ENCODE measurements at places on chromosomes 7 and 10.
A peak's percentile ranks its signal among the peaks of the same experiment; 100 is the strongest.

DNA sequence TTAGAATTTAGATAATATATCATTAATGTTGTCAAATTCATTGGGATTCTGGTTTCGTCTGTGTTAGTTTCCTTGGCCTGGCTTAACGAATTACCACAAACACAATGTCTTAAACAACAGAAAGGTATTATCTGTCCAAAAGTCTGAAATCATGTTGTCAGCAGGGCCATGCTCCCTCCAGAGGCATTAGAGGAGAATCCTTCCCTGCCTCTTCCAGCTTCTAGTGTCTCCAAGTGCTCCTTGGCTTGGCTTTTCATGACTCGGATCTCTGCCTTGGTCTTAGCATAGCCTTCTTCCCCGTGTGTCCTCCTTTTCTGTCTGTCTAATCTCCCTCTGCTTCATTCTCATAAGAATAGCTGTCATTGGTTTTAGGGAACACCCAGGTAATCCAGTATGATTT is 482.5 kb downstream of the SEMA3D start:
- DNase-seq = no peak

DNA sequence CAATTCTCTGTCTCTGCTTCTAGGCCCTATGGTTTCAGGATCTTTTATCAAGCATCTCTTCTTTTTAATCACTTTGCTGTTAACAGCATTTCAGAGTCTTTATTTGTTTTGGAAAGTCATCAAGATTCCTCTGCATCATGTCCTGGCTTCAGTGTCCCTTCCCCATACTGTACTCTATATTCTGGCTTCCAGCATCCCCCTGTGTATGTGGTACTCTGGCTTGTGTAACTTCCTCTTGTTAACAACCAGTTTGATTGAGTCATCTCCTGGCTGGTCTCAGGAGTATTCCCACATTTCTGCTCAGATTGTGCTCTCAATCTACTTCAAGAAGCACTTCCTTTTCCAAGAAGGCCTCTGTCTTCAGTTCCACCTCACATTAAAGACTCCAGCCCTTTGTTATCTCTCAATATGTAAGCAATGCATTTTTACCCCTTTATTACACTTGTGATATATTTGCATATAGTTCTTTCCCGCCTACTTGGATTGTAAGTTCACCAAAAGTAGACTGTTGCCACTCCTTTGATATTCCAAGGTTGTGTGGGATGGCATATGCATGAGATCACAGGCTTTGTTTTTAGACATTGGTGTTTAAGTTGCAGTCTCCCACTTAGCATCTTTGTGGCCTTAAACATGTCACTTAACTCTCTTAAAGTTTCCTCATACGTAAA is 15.1 kb upstream of the ATE1 start:
- DNase-seq = no peak

DNA sequence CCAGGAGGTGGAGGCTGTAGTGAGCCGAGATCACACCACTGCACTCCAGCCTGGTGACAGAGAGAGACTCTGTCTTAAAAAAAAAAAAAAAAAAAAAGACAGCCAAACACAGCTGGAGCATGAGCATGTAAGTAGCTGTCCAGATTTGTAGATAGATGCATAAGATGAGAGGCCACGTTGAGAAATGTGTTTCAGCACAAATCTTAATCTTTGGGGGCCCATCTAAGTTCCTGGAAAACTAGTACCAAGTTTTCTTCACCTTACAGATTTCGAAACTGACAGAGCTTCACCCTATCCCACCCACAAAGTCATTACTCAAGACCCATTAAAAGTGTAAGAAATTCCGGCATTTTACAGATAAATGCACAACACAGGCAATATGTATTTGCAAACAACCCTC is 208.2 kb downstream of the PARD3 start:
- DNase-seq = no peak

DNA sequence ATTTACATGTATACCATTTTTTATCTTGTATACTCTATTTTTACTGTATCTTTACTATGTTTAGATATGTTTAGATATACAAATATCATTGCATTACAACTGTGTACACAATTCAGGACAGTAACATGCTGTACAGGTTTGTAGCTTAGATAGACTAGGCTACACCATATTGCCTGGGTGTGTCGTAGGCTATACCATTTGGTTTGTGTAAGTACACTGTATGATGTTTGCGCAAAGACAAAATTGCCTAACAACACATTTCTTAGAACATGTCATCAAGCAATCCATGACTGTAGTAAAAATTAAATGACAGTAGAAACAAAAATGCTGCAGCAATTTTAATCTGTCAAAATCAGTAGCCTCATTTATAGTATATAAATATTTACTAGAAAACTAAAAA is 812.2 kb downstream of the GRM8 start:
- DNase-seq = no peak

GRCh38 chr7:139035586-139036353 is at the start of gene ZC3HAV1L:
Gene ZC3HAV1L (minus strand): TSS chr7:139036042. CDS start chr7:139036017, 25 bp downstream.
- peak; percentile 76 for DNase-seq

DNA sequence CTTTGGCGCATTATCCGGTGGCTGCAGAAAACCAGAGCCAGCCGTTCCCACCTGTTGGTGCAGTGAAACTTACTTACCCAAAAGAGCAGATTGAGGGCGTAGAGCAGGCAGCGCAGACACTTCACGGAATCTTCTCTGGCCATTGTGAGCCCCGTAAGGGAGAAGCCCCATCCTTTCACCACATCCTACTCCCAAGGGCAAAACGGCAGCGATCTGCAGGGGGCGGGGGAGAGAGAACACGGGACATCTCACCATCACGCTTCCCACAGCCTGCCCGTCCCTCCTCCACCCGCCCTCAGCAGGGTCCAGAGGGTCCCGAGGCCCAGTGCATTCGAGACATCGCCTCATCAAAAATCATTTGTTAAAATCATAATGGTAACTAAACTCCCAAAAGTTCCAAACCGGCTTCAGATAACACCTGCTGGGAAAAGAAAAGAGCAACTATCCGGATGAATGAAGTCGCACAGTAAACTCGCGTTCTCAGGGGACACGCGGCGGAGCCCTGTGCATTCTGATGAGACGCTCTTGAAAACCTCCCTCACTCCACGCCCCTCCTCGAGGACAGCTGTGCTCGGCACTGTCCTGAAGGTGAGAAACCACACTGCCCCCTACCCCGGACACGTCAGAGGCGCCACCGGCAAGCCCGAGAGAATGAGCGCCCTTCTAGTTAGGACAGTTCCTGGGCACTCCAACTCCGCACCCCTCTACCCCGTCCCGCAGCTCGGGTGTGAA is 1.2 kb downstream of the TSPAN12 start:
- peak; percentile 19 for DNase-seq

Measured in NCI-H2171 treated with DMSO at 0.1 percent for 48 hours (cell line).